ENCODE measurements at places on chromosomes 4 and X.

DNA sequence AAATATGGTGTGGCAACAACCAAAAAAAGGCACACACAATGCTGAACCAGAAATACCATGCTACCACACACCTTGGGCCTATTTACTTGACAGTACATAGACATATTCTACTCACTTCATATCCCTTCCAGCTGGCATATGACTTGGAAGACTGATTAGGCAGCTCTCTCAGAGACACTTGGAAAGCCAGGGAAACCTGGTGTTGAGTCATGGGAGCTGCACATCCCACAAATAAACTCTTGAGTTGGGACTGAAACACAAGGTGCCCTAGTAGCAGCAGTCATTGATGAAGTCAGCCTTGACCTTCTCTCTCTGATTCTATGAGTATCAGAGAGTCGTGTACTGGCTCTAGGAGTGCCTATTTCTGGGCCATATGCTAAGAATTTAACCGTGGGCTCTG is 776.6 kb upstream of the LCORL start:
- DNase-seq: no peak

- DNase-seq: no peak
These were observed 121.3 kb downstream of the GPR143 start for GRCh38 chrX:9644335-9644734.

GRCh38 chrX:51760657-51761056 is 17.4 kb downstream of the GSPT2 start:
- DNase-seq: no peak

DNA sequence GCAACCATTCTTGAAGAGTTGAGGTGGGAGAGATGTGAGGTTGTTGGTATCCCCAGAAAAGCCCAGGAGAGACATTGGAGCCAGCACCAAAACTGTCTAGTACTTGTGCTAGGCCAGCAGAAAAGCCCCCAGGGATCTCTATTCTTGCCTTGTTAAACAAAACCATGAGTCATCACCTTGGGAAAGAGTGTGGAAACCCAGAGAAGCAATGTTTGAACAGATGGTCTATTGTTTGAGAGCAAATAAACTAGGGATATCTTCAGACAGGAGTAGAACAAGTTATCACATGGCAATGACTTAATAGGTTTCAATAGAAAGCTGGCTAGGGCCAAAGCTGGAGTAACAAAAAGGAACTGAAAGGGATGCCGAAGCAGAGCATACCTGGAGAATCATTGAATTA is 195.7 kb upstream of the CASK start:
- no peak for DNase-seq

DNA sequence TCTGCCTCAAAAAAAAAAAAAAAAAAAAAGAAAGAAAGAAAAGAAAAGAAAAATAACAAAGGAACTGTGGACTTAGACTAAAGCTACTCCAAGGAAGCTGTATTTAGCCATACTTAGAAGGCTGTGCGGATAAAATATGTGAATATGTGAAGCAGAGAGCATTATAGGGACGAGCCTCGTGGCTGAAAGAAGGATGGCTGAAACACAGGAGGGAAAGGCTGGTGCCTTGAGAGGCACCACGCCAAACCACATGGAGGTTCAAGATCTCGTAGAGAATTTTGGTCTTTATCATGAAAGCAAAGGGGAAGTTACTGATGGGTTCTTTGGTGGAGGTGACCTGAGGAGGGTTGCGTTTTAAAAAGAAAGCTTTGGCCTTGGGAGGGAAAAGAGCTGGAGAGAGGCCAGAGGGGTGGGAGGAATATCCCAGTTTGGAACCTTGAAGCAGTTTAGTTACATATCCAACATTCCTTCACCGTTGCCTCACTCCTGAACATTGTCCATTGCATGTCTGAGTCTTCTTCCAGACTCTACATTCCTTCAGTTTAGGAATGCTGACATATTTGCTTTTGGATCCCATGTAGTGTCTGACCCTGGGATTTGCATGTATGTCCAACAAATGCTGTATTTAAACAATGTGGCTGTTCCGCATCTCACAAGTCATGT is 82.5 kb downstream of the CPE start:
- no peak for DNase-seq

DNA sequence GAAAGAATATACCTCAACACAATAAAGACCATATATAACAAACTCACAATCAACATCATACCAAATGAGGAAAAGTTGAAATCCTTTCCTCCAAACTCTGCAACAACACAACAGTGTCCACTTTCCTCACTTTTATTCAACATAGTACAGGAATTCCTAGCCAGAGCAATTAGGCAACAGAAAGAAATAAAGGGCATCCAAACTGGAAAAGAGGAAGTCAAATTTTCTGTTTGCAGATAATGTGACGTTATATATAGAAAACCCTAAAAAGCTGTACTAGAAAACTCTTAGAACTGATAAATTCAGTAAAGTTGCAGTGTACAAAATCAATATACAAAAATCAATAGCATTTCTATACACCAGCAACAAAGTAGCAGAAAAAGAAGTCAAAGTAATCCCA is 107.6 kb downstream of the SOWAHB start:
- DNase-seq: no peak

DNA sequence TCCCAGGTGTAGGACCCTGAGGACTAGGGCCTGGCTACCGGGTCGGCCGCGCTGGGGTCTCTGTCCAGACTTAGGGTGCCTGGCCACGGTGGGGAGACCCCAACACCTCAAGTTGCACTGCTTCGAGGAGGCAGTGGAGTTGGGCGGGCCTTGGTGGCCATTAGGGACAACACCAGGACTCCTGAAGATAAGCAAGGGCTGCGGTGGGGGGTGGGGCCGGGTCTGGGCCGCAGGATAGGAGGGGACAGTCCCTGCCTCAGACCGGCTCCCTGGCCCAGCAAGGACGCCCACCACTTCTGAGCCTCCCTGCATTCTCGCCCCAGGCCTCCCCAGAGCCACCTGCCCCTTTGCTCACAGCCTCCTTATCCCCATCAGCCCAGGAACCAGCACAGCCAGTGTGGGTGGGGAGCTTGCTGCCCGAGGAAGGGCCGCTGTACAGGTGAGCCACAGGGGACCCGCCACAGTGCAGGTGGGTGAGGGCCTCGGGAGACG is 5.5 kb upstream of the MXD4 start:
- no peak for DNase-seq

DNA sequence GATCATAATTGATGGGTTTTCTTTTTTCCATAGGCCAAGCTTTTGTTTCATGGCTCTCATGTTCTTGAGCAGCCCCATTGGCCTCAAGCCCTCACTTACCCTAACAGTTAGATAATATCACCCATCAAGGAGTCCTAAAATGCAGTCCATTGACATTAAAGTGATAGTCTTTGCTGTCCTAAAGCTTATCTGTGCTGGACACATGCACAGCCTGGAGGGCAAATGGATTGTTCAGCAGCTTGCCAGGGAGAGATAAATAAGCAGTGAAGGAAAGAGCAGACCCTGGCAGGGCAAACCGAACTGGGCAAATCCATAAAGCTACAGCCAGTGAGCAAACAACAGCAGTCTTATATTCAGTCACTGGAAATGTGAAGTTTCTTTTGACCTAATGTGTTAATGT is 199.6 kb upstream of the MID1 start:
- DNase-seq: no peak

- no peak for DNase-seq
These were observed 252.3 kb downstream of the ARHGAP10 start for GRCh38 chr4:147984065-147984777.

- no peak for DNase-seq
These were observed at the start of gene DMD for GRCh38 chrX:33211356-33212260. Gene DMD, minus strand, starts transcription at chrX:33211549. Its CDS starts 237 bp downstream, at chrX:33211312.

All from stimulated activated CD4-positive, alpha-beta T cell treated with anti-CD3 and anti-CD28 coated beads, Interleukin-4, amount 100 ng/mL, for 4 hours (primary cell).